ENCODE measurements at places on chromosomes 3 and 15.
A peak's percentile ranks its signal among the peaks of the same experiment; 100 is the strongest.

GRCh38 chr15:40744815-40745152 is 10.3 kb downstream of the RMDN3 start:
- DNase-seq, result no peak

GRCh38 chr3:54008099-54008498 is 114.3 kb upstream of the CACNA2D3 start:
- DNase-seq, result no peak

DNA sequence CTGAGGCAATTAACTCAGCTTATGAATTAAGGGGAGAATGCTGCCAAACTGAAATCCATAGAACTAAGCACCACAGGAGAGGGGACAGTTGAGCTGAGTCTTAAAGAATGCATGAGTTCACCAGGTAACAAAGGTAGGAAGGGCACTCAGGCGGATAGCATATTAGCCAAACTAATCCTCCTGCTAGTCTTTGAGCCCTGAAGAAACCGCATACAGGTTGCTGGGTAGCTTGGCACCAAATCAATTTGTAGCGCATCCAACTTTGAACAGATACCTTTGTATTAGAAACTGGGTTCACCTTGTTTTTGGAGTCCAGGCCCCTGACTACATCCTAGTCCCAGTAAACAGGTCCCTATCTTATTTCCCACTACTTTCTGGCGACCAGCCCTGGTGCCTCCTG is 93.7 kb downstream of the FRMD4B start:
- no peak for DNase-seq

GRCh38 chr3:21290557-21290956 is 460.5 kb downstream of the ZNF385D start:
- DNase-seq, result no peak

DNA sequence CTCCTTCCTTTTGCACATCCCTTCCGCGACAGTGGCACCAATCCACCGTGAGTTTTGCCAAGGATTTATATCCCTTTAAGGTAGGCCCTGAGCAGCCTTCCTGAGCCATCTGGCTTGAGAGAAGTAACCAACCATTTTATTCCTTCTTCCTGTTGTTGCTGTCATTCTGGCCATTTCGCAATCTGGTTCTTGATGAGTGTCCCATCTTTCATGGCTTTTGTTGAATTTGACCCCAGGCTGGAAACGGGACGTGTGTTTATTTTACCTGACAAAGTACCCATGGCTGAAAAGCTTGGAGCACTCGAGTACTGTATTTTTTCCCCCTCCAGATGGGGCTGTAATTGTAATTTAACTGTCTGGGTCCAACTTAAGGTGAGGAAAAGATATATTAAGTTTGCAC is 173.4 kb downstream of the WNT5A start:
- no peak for DNase-seq

DNA sequence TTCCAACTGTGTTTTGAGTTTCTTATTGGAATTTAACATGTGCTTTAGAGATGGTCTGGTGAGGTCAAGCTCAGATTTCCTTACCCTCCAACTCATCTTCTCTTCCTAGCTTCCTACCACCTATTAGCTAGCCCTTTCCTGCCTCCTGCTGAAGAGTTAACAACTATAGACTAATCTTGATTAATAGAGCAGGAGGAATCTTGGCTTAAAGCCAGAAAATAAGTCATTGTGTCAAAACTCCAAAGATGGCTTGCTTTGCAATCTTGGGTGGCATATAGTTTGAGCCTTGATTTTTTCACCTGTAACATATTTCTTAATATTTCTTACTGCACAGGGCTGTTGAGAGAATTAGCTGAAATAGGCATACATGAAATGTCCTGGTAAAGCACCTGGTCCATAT is 27.3 kb downstream of the BCL2L10 start:
- DNase-seq, result no peak

- no peak for DNase-seq
Measured at GRCh38 chr3:46705751-46706552, 4.8 kb downstream of the TMIE start.

GRCh38 chr3:52327486-52328290 is 11.6 kb downstream of the DNAH1 start:
- no peak for DNase-seq

DNA sequence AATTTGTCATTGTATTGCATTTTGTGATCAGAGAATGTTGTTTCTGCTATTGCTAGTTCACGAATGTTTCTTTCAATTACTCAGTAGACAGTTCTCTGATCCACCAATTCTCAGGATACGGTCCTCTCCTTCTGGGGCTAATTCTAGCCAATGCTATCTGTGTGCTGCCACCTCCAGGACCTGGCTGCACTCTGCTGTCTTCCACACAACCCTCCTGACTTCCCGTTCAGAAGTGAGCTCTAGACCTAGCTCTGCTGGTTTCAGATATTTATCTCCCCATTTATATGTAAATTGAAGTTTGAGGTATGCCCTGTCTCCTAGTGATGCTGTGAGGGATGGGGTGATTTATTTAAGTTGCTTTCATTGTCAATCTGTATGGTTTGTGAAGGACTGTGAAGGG is 21.7 kb upstream of the UBL7 start:
- no peak for DNase-seq

GRCh38 chr15:72953306-72953705 is 99.0 kb upstream of the NEO1 start:
- DNase-seq, result no peak

DNA sequence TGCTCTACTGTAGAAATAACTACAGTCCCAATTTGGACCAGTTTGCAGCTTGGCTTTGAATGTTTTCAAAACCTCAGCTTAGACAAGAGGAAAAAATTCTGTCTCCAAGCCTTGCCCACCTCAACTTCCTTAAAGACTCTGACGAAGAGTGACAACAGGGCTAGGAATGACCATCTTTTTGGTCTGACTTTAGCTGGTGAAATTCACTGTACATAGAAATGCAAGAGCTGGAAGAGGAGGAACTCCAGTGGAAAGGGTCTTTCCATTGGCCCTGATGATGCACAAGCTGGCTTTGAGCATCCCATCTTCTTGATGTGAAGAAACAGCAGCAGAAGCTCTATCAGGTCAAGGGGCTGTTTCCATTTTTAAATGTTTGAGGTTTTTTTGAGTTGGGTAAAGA is 22.7 kb upstream of the SH3BP5 start:
- DNase-seq, result no peak

- no peak for DNase-seq
Measured at GRCh38 chr15:51186181-51186705, 91.5 kb upstream of the TNFAIP8L3 start.

- no peak for DNase-seq
Measured at GRCh38 chr15:29140475-29141307, 128.9 kb downstream of the NSMCE3 start.

- no peak for DNase-seq
Measured at GRCh38 chr3:176780766-176781165, 416.5 kb downstream of the TBL1XR1 start.

DNA sequence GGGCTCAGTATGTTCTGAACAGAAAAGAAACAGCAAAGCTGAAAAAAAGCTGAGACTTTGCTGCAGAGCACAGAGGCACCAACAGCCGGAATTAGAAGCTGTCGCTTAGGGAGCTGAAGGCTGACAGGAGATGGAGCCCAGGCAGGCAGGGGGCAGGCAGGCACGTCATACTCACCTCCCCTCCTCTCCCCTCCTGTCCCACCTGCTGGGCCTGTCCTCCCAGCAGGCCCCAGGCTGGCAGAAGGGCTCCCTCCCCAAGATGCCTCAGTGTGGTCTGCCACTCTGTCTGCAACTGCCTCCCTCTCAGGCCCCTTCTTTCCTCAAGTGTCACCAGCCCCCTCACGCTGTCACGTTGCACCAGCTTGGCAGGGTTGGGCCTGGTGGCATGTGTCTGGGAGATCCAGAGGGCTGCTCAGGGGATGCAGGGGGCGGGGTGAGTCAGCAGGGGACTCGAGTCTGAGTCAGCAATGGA is 3.2 kb upstream of the ANKRD63 start:
- no peak for DNase-seq

GRCh38 chr3:50675179-50676030 is 678 bp downstream of the DOCK3 start:
- no peak for DNase-seq

DNA sequence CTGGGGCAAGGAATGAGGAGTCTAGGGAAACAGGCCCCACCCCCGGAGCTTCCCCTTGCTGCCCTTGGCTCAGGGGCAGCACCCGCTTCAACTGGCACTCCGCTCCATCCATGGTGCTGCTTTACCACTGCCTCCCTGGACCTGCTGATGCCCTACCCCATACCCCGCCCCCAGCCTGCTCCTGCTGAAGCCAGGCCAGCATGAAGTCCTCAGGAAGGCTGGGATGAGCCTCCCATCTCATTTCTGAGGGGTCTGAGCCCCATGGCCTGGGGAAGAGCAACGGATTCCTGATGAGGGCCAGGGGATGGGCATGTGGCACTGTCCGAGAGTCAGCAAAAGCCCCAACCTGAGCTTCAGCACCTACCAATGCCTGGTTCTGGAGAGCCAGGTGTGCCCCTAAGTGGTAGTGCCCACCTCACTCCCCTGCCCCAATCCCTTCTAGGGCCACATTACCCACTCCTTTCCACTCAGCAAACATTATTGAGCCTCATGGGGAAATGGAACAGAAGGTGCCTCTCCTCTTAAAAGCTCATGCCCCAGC is 21.0 kb downstream of the SEC61A1 start:
- no peak for DNase-seq

- DNase-seq, result peak; percentile 73
Measured at GRCh38 chr15:85296615-85297402, 83.6 kb upstream of the AKAP13 start.

GRCh38 chr3:196883361-196883760 is 15.6 kb downstream of the SENP5 start:
- DNase-seq, result no peak

GRCh38 chr3:138381950-138382715 is 33.8 kb downstream of the MRAS start:
- DNase-seq, result no peak

DNA sequence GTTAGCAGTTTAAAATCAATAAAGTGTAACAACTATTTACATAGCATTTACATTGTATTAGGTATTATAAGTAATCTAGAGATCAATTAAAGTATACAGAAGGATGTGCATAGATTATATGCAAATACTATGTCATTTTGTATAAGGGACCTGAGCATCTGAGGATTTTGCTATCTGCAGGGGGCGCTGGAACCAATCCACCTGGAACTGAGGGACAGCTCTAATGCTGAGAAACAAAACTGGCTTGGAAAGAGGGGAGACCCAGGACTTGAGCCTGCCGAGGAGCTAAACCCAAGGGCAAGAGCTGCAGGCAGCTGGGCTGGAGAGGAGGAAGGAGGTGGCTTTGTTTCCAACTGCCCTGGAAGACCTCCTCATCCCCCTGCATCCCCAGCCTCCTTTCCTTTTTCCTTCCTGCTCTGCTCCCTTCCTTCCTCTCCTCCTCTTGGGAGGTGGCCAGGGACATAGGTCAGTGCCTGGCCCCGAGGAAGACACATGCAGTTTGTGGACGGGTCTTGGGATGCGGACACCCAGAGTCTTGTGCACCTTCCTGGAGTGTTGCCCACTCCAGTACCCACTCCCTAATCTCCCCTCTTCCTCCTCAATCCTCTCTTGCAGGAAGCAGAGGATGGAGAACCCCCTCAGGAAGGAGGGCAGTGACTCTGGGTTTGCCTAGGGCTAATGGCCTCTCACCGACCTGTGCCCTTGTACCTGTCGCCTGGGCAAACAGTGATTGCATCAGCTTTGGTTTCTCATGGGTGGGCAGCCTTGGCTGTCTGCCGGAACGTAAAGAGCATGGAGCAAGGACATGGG is 825 bp upstream of the RTP3 start:
- DNase-seq, result no peak

DNA sequence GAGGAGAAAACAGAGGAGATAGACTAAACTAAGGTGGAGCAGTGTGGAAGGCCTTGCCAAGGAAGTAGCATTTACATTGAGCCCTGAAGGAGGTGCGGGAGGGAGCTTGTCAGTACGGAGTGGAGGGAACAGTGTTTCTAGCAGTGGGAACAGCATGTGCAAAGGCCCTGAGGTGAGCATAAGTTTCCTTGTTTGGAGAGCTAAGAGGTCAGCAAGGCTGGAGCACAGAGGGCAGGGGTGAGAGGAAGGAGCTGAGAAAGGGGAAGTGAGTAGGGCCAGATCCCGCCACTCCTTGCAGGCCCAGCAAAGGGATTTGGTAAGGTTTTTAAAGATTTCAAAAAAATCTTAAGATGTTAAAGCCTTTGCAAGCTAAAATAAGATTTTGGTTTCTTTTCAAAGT is 70.1 kb downstream of the HMCES start:
- no peak for DNase-seq

GRCh38 chr3:127844326-127844942 is 22.1 kb upstream of the MGLL start:
- no peak for DNase-seq

DNA sequence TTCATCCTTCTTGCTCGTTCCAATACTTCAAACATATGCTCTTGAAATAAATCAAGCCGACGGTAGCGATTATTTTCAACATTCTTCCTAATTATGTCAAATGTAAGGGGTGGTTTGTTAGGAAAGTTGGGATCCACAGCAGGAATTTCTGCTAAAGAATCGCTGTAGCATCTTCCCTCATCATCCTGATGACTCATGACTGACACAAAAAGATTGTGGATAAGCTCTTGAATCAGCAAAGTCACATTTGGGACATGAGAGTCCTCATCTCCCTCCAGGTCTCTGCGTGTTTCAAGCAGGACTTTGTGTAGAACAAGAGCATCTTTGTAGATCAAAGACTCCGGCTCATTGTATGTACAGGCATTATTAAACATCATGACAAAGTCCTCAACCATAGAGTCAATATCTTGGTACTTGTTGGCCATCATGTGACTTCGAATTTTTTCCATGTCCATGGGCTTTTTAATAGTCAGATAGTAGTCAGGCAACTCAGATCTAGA is 73.0 kb downstream of the UQCC5 start:
- no peak for DNase-seq

DNA sequence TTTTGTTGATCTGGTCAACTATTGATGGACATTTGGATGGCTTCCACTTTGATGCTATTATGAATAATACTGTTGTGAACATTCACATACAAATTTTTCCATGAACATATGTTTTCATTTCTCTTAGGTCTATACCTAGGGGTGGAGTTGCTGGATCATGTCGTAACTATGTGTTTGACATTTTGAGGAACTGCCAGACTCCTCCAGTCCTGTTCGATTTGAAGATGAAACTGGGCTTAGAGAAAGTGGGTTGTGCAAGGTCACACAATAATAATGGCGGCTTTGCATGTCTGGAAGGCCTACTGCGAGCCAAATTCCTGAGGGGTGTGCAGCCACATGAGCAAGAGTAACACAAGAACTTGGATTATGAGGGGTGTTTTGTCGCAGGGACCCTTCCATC is 2.6 kb downstream of the TSEN2 start:
- no peak for DNase-seq

GRCh38 chr15:101500865-101501551 is 11.5 kb upstream of the PCSK6 start:
- DNase-seq, result no peak

- DNase-seq, result no peak
Measured at GRCh38 chr3:28841441-28841840, 439.4 kb upstream of the RBMS3 start.

DNA sequence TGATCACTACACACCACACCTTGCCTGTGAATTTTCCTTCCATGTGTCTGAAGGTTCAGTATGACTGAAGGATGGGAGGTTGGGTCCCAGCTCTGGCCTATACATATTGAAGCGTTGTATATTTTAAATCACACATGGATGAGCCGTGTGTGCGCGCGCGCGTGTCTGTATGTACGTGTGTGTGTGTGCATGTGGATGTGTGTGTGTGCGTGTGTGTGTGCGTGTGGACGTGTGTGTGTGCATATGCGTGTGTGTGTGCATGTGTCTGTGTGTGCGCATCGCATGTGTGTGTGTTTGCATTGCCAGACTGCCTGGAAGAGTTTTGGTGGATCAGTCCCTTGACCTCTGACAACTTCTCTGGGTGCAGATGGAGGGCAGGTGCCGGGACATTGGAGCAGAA is 45.7 kb downstream of the RPLP1 start:
- DNase-seq, result no peak
